ENCODE measurements at places on chromosomes 3 and 15.

DNA sequence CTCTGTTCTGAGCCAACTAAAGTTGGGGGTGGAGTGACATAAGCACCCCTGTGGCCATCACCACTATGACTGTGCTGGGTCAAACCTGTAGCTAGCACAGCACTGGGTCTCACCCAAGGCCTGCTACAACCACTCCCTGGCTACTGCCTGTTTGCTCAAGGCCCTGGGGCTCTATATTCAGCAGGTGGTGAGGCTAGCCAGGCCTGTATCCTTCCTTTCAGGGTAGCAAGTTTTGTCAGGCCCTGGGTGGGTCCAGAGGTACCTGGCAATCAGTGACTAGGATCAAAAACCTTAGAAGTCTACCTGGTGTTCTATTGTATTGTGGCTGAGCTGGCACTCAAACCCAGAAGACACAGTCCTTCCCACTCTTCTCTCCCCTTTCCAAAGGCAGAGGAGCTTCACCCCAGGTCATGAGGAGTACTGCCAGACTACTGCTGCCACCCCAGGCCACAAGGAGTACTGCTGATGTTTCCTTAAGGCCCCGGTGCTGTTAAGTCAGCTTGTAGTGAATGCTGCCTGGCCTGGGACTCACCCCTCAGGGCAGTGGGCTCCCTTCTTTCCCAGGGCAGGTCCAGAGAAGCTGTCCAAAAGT is 170.8 kb downstream of the IGSF11 start:
- no peak for DNase-seq

DNA sequence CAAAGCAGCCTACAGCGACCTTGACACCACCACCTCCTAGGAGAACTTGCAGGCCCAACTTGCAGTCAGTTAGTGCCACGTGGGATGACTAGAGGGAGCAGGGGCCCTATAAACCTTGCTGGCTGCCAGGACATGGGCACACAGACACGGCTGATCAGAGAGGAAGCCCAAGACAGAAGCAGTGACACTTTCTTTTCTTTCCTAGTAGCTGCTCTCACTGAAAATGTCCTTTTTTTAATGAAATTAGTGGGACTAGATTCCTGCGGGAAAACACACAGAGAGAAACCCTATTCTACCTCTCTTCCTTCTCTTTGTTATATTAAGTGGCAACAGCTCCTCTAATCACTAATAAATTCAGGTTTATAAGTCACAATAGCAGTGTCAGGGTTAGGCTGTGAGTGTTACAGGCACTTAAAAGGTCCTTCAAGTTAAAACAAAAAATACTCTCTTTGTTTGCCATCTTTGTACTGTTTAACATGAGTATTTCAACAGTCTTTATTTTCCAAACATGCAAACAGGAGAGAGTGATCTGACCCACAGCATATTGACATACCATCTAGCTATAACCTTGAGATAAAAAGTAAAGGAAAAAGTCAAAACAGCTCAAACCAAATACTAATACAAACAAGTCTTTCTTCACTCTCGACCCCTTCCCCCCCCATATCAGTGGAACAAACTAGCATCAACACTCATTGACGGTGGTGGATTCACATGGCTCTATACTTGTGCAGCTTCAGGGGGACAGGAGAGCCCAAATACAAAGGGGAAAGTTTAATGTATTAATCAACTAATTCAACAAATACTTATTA is 2.1 kb upstream of the TMEM212 start:
- no peak for DNase-seq

GRCh38 chr3:100097919-100098783 is 16.1 kb downstream of the FILIP1L start:
- no peak for DNase-seq

DNA sequence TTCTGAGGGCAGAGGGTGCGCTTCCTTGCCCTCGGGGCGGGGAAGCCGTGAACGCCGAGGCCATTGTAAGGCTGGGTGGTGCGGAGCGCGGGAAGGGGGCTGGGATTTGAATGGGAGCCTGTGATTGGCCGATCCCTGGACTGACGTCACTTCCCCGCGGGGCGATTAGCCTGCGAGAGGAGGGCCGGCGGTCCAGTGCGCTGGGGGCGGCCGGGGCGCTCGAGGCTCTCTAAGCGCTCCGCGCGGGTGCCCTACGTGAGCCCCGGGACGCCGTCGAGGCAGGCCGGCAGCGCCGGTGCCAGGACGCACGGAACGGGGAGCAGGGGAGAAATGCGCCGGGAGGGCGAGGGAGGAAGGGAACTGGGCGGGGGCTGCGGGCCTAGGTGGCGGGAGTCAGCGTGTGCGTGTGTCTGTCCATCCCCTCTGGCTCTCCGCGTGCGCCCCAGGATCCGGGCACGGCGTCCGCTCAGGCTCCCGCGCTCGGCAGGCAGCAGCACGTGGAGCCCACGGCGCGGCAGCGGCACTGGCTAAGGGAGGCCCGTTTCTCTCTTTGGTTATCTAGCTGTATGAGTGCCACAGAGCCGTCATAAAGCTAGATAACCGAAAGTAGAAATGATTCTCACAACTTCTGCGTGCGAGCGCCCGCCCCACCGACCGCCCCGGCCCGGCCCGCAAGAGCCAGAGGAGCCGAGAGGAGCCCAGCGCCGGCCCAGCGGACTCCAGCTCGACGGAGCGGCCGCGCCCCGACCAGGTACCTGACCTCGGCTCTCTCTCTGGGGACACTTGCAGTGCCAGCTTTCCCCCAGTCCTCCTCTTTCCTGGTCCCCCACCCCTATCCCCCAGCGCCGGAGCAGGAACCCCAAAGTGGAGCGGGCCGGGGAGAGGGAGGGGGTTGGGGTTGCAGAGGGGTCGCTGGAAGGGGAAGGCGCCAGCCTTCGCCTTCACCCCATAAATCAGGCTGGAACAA is 33.1 kb upstream of the POLG start:
- DNase-seq = peak; percentile 27

DNA sequence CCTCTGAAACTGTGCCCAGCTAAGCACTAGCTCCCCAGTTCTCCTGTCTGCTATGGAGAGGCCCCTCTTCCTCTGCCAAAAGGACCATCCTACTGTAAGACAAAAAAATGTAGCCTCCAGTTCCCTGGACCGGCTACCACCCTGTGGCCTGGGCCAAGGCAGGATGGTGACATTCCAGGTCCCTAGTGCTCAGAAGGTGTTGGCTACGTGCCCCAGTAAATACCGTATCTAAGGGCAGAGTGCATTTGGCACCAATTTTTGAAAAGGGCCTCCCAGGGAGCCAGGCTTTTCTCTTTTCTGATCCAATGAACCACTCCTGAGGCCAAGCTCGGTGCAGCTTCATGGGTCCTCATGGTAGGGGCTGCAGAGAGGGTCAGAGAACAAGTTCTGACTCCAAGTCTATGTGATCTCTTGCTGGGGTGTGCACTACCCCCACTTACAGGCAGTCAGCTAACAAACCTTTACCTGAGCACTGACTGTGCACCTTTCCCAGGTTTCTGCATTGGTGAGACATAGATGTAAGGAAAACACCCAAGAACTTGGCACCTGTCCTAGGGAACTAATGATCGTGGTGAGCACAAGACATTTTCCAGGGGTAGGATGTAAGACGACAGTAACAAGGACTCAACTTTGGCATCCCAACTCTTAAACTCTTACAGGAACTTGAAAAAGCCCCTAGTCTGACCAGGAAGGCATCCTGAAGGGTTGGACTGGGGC is 32.6 kb downstream of the TLE3 start:
- DNase-seq = no peak

- DNase-seq = no peak
Observed at GRCh38 chr3:177367788-177368187, 170.5 kb upstream of the TBL1XR1 start.

GRCh38 chr3:129506231-129506742 is 22.2 kb upstream of the RHO start:
- DNase-seq = no peak

GRCh38 chr15:48467801-48468200 is 136.6 kb downstream of the DUT start:
- DNase-seq = no peak

DNA sequence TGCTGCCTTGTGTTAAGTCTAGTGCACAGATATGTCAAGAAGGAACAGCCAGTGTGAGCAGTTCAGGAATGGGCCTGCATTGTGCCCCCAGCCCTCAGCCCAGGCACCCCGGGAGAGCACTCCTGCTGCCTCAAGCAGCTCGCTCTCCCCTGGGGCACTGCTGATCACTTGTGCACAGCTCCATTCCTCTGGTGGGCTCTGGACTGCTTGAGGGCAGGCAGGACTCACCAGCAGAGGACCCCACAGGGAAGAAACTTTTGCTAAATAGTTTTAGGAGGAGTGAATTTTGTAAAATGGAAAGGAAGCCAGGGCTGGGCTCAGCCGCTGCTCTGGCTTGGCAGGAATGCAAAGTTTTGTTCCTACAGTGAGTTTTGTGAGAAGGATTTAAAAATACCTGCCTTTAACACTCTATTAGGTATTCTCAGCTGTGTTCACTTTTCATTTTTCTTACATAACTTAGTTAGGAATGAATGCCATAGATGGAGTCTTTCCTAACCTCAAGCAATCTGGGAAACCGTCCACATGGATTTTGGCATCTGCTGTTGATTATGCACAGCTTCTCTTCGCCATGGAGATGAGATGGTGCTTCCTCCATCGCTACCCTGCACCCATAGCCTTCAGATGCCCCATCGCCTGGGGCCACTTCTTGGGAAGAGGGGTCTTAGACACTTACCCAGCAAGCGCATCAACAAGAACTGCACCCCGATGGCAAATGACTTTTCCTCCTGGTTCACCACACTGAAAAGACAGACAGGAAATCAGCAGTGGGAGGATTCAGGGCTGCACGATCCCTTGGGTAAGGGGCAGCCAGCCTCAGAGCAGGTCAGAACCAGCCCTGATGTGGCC is 42.3 kb upstream of the RAB6B start:
- no peak for DNase-seq

- DNase-seq = no peak
Observed at GRCh38 chr3:164577667-164578210, 500.6 kb downstream of the SI start.

DNA sequence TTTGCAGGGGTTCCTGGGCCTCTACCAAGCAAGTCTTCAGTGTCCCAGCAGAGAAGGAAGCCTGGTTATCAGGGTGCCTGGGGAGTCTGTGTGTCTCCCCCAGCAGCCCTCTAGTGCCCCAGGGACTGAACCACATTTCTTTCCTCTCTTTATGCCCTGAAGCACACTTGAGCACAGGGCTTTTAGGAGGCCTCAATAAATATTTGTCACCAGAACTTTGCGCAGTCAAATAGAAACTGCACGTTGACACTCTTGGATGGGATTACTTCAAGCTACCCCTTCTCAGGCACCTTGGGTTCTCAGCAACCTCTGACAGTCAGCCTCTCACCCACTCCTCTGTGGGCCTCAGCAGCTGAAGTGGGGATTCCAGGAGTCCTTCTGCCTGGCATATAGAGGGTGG is 226.6 kb upstream of the HES1 start:
- no peak for DNase-seq

- peak; percentile 64 for DNase-seq
Observed at GRCh38 chr15:58590926-58591325, 158.6 kb downstream of the ADAM10 start.

- no peak for DNase-seq
Observed at GRCh38 chr3:13526626-13526949, 22.3 kb upstream of the FBLN2 start.

- DNase-seq = peak; percentile 71
Observed at GRCh38 chr15:90184786-90185704, 16.1 kb upstream of the SEMA4B start.

GRCh38 chr3:7536921-7537320 is 676.0 kb downstream of the GRM7 start:
- no peak for DNase-seq

- no peak for DNase-seq
Observed at GRCh38 chr15:99253381-99254090, 2.3 kb downstream of the LRRC28 start.

DNA sequence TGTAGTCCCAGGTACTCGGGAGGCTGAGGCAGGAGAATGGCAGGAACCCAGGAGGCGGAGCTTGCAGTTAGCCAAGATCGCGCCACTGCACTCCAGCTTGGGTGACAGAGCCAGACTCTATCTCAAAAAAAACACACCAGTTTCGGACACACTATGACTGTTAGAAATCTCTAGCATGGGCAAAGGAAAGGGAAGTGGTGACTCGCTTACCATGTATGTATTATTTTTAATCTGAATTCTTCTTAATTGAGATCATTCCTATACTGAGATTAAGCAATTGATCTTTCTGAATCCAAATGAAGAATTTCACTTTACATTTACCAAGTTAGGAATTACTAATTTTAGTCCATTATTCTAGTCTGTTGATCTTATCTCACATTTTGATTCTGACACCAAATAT is 459.2 kb upstream of the ALCAM start:
- peak; percentile 79 for DNase-seq

GRCh38 chr3:82342521-82342920 is 581.1 kb upstream of the GBE1 start:
- DNase-seq = no peak

GRCh38 chr15:71747128-71748083 is 62.9 kb upstream of the NR2E3 start:
- peak; percentile 47 for DNase-seq

GRCh38 chr3:7632305-7632704 is 771.4 kb downstream of the GRM7 start:
- no peak for DNase-seq

DNA sequence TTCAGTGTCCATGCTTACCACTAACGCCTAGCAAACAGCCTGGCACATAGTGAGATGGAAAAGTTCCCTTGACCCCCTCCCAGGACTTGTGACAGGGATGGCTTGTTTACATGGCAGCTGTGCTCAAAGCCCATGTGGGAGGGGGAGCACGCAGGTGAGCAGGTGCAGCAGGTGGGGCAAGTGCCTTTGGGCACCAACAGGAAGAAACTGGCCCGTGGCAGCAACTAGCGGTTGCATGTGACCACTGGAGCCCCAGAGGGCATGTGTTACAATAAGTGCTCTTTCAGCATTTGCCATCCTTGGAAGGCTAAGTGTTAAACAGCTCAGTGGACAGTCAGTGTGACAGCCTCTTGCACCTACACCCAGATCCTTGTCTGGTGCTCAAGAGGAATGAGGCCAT is 734.6 kb downstream of the TUSC7 start:
- no peak for DNase-seq

- DNase-seq = no peak
Observed at GRCh38 chr3:166634091-166634746, 745.9 kb downstream of the ZBBX start.

- no peak for DNase-seq
Observed at GRCh38 chr3:107953722-107954121, 137.1 kb downstream of the CD47 start.

DNA sequence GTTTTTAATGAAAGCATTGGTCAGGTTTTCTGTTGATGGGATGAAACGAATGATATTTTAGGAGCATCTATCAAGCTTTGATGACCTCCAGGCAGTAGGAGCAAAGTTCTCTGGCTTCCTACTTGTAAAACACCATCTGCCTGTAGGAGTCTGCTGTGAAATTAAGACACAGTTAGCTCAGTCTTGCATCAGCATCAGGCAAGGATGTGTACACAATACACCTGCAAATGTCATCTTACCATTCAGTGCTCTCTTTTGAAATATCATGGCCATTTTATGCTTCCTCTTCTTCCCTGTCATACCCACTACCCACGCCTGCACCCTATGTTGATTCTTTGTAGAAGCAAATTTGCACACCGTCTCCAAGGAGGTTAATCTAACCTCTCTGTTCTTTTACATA is 38.2 kb downstream of the B3GALNT1 start:
- DNase-seq = no peak

Data from cardiac muscle cell (in vitro differentiated cells and primary cell).